Stimulated activated naive CD8-positive, alpha-beta T cell treated with anti-CD3 and anti-CD28 coated beads, Interleukin-15, amount 100 ng/mL, for 72 hours (primary cell): ENCODE measurements at places on chromosomes 11 and 22.

DNA sequence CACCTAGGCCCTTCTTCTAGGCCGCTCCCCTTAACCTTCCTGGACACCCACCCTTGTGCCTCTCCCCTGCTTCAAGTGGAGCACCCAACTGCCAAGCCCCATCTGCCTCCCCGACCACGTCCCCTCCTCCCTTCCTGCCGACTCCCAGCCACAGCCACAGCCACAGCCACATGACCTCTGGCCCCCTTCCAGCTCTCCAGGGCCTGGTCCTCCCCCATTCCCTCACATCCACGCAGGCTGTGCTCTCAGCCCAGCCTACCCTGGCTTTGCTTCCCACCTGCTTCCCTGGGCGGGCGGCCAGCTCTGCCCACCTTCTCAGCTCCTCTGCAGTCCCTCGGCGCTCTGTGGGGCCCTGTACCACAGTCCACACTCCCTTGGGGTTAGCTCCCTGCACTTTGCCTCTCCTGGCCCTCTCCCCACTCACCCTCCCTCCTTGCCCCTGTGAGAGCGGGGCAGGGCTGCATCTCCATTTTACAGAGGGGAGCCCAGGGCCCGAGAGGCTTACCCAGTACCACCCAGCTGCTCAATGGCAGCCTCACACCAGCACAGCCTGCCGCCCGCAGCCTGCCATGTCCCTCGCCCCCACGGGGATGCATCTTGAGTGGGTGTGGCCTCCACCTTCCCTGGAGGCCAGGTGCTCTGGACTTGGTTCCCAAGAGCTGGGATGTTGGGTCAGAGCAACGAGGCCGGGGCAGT lies 20.3 kb downstream of the PARVG start:
- no peak for DNase-seq

GRCh38 chr22:42814215-42814614 lies 42.9 kb downstream of the ARFGAP3 start:
- no peak for DNase-seq

- no peak for DNase-seq
Observed at GRCh38 chr22:31348766-31349165, 2.6 kb upstream of the PATZ1 start.

GRCh38 chr11:127789927-127790326 lies 789.4 kb upstream of the KIRREL3 start:
- no peak for DNase-seq

GRCh38 chr11:129976328-129976727 lies 26.3 kb downstream of the PRDM10 start:
- no peak for DNase-seq

DNA sequence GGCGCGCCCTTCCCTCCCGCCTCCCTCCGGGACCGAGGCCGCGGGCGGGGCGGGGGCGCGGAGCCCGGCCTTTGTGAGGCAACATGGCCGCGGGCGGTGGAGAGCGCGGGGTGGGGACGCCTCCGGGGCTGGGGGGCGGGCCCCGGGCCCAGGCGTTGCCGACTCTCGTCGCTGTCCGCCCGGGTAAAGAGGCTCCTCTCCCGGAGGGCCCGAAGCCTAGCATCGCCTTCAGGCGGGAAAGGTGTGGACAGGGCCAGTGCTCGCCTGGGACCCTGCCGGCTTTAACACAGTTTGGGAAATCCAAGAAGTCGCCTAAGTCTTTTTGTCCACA lies 369 bp downstream of the DGCR8 start:
- DNase-seq, result peak; percentile 68

GRCh38 chr11:79471071-79471844 lies 30.4 kb upstream of the TENM4 start:
- DNase-seq, result no peak

- no peak for DNase-seq
Observed at GRCh38 chr11:88398791-88399570, 61.4 kb upstream of the CTSC start.

- DNase-seq, result peak; percentile 59
Observed at GRCh38 chr22:19756288-19757128, 4.1 kb upstream of the TBX1 start.

- peak; percentile 56 for DNase-seq
Observed at GRCh38 chr22:22810018-22810427, 77.6 kb upstream of the IGLL5 start.

DNA sequence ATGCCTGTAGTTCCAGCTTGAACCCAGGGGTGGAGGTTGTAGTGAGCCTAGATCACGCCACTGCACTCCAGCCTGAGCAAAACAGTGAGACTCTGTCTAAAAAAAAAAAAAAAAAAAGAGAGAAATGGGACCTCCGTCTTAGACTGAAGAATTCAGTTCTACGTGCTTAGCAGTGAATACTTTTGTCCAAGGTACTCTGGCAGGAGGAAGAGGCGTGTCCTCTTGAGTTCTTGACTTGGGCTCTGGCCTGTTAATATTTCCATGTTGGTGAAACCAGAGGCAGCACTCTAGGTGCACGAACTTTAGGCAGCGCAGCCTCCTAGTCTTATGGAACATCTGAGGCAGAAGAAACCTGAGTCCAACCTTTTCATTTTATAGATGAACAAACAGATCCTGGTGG lies 2.4 kb downstream of the HMBS start:
- no peak for DNase-seq

GRCh38 chr11:25536289-25536688 lies 795.6 kb upstream of the ANO3 start:
- DNase-seq, result no peak

- no peak for DNase-seq
Observed at GRCh38 chr11:13679768-13680167, 11.3 kb downstream of the FAR1 start.

- DNase-seq, result no peak
Observed at GRCh38 chr11:60457576-60457975, 1.9 kb downstream of the MS4A1 start.

GRCh38 chr11:2724653-2725367 lies 25.0 kb upstream of the KCNQ1OT1 start:
- DNase-seq, result no peak

- DNase-seq, result no peak
Observed at GRCh38 chr11:73215191-73216134, 2.6 kb upstream of the P2RY2 start.

DNA sequence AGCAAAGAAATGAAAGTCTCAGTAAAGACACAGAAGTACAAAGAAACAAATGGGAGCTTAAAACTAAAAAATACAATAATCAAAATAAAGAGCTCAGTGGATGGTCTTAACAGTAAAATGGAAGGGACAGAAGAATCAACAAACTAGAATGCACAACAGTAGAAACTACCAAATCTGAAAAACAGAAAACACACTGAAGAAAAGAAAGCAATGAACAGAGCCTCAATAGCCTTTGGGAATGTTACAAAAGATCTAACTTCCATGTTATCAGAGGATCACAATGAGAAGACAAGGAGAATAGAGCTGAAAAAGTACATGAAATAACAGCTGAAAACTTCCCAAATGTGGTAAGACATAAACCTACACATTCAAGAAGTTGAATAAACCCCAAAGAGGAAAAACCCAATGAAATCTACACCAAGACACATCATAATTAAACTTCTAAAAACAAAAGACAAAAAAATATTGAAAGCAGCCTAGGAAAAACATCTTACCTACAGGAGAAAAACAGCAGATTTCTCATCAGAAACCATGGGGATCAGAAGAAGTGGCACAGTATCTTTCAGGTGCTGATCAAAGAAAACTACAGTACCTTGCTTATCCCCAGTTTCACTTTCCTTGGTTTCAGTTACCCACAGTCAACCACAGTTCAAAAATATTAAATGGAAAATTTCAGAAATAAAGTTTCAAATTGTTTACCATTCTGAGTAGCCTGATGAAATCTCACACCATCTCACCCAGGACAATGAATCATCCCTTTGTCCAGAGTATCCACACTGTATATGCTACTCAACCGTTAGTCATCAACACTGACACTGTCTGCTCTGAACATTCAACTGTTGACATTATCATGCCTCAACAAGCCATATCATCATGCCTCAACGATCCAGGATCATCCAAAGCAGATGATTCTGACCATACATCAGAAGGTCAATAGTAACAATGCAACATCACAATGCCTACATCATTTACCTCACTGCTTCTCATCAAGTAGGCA lies 22.2 kb downstream of the RRAS2 start:
- DNase-seq, result peak; percentile 47

GRCh38 chr11:33211580-33211979 lies 45.6 kb upstream of the HIPK3 start:
- no peak for DNase-seq

DNA sequence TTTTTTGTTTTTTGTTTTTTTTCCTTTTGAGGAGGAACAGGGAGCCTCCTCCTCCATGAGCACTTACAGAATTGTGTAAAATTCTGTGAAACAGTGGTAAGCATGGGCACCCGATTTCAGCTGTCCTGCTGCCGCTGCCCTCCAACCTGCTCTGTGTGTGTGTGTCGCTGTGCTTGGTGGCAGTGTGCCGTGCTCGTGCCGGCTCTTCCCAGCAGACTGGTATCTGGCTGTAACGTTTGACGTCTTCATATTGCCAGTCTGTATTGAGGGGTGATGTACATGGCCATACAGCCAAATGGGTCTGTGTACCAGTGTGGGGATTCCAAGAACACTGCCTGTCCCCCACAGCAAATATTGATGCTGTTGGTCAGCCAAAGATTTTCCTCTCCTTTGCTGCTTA lies 97.1 kb downstream of the CWC15 start:
- no peak for DNase-seq

DNA sequence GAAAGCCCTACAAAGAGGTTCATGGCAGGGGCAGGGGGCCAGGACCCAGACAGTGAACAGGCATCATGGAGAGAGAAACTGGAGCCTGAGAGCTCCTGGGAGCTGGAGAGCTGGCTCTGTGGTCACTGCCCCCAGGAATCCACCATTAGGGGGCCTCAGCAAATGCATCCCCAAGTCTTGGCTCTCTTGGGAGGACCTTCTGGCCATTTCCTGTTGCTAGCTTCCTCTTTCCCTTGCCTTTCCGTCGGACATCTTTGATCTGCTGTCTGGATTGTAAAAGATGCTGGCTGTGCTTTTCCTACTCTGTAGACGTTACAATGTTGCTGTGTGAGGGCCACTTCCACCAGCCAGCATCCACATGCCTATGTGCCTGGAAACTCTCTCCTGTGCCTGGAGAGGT lies 7.1 kb upstream of the CRYBB2 start:
- DNase-seq, result no peak

DNA sequence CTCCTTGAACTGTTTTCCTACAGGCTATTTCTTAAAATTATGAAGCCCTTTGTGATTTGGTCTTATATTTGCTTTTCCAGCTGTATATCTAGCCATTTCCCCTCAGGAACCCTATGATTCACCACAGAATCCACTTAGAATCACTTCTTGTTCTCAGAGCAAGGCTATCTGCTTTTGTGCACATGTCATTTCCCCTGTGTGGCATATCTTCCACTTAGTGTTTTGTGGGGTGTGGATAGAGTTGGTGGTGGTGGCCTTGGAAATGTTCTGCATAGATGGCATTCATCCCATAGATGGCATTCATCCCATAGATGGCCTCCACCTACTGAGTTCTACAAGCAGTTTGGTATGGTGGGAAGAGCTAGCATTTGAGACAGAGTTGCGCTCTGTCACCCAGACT lies 44.7 kb downstream of the SWAP70 start:
- no peak for DNase-seq

GRCh38 chr22:37044634-37045625 lies 6.6 kb upstream of the KCTD17 start:
- DNase-seq, result no peak

GRCh38 chr22:39962071-39962470 lies 1.9 kb downstream of the TMA7B start:
- DNase-seq, result no peak

DNA sequence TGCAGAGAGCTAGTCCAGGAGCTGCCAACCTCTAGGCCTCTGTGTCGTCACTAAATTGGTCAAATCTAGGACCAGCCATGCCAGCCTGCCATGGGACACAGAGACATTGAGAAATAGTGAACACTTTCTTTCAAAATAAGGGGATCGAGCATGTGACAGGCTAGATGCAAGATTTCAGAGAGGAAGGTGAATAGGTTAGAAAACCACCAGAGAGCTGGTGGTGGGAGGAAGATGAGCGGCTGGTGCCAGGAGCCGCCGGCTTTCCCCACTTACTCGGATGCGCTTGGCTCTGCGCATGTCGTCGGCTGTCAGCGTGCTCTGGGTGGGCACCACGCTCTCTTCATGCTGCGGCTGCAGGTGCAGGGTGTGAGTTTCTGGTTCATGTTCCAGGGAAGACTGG lies 35.4 kb upstream of the NFRKB start:
- DNase-seq, result no peak

DNA sequence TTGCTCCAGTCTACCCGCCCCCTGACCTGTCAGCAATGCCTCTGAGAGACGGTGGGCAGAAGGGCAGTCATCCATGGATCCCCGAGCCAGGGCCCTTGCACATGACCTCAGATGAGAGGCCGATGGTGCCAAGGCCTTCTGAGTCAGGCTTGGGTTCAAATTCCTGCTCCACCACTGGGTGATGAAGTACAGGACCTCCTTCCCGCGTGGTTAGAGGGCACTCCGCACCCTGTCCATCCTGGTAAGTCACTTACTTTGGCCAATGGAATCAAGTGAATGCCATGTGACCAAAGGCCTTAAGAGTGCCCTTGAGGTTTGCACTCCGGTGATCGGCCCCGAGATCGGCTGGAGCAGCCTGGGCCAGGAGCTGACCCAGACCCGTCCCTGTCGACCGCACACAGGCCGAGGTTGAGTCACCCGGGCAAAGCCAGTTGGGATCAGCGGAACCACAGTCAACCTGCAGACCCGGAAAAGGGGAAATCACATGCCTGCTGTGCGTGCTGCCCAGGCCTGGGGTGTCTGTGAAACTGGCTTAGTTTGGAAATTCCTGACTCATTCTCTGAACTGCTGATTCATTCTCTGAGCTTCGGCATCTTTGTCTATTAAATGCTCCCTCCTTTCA lies 48.9 kb downstream of the RTL6 start:
- no peak for DNase-seq

DNA sequence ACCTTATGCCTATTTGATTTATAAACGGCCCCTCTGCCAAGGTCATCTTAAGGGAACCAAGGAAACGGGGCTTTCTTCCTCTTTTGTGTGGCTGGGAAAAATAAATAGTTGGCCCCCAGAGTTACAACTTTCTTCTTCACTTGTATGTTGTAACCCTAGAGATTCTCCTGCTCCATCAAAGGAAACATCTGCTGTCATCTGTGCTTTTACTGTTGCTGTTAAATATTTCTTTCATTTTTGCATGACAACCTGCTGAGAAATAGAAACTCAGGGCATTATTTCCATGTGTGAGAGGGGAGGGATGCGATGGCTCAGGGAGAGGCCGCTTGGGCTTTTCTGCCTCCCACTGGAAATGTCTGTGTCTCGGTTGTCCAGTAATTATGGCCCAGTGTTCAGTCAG lies 21.8 kb upstream of the CDC42EP2 start:
- no peak for DNase-seq

GRCh38 chr22:46958658-46959057 lies 196.2 kb downstream of the TBC1D22A start:
- DNase-seq, result no peak

- no peak for DNase-seq
Observed at GRCh38 chr11:27084518-27084917, 43.9 kb downstream of the BBOX1 start.

- no peak for DNase-seq
Observed at GRCh38 chr11:13705710-13706109, 37.2 kb downstream of the FAR1 start.

GRCh38 chr11:24925091-24925490 lies 428.2 kb downstream of the LUZP2 start:
- no peak for DNase-seq
